K562 (cell line): ENCODE measurements at places on chromosomes 1 and 21. TPM values are rescaled to one million over a fixed set of nuclear protein-coding genes. Genes with fewer than 3 reads are reported as not detected.

GRCh38 chr1:61098333-61098732 is 16.0 kb downstream of the NFIA start:
- DNase-seq: no peak

DNA sequence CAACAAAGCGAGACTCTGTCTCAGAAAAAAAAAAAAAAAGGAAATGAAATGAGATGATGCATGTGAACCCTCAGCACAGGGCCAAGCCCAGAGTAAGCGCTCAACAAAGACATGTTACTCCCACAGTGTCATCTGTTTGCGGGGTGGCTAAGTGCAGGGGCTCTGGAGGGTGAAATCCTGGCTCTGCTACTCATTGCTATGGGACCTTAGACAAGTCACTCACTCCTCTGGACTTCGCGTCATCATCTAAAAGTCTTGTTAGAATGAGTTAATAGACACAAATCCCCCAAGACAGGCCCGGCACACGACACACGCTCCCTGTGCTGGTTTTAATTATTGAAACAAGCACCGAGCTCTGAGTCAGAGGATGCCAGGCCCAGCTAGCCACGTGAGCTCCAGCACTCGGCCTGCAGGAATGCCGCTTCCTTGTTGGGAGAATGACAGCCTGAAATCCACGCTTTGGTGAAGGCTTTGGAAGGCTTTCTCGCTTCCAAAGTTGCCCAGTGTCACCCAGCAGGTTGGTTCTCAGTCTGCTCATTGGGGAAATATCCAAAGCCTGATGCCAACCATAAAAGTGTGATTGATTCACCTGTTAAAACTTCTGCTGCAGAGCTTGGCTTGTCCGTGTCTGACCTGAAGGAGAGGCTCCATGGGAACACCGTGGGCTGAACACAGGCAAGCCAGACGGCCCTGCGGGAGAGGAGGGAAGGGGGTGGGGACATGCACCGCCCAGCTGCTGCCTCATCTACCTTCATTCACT is 36.7 kb upstream of the TARDBP start:
- DNase-seq: no peak

GRCh38 chr1:20665726-20666125 is 4.6 kb upstream of the DDOST start:
- no peak for DNase-seq

DNA sequence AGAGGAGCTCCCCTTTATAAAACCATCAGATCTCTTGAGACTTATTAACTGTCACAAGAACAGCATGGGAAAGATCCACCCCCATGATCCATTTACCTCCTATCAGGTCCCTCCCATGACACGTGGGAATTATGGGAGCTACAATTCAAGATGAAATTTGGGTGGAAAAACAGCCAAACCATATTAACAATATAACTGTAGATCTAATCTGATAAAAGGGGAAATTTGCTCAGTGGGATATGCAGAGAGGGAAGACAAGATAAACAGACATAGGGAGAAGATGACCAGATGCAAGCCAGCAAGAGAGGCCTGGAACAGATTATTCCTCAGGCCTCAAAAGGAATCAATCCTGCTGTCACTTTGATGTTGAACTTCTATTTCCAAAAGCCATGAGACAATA is 841.5 kb downstream of the LRRIQ3 start:
- no peak for DNase-seq

- no peak for DNase-seq
Measured at GRCh38 chr21:46217511-46218196, 10.9 kb downstream of the LSS start.

GRCh38 chr1:197222025-197222685 is 45.9 kb upstream of the CRB1 start:
- DNase-seq: no peak

GRCh38 chr1:93288558-93288957 is 57.1 kb upstream of the DR1 start:
- DNase-seq: no peak

DNA sequence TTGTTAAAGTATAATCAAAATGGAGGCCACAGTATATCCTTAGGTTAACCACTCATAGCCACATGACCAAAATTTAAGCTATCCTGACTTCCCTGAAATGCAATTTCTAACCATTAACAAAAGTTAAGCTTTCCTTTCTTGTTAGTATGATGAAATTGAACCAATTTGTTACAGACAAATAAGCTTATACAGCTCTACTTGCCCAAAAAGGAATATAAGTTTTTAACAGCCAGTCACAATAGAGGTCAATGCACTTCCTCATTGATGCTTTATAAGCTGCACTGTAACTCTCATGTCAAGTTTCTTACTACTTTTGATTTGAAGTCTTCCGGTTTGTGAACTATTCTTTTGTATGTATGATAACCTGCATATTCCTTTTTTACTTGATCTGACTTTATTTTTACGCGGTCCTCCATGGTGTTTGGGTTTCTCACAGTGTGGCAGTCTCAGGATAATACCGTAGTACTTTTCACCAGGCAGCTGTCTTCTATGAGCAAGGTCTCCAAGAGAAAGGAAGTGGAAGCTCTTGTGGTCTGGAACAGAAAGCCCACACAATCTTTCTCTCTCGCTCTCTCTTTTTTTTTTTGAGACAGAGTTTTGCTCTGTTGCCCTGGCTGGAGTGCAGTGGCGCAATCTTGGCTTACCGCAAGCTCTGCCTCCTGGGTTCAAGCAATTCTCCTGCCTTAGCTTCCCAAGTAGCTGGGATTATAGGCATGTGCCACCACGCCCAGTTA is 331.6 kb downstream of the SRGAP2C start:
- no peak for DNase-seq

- DNase-seq: no peak
Measured at GRCh38 chr1:23198373-23198772, 18.9 kb downstream of the HTR1D start.

DNA sequence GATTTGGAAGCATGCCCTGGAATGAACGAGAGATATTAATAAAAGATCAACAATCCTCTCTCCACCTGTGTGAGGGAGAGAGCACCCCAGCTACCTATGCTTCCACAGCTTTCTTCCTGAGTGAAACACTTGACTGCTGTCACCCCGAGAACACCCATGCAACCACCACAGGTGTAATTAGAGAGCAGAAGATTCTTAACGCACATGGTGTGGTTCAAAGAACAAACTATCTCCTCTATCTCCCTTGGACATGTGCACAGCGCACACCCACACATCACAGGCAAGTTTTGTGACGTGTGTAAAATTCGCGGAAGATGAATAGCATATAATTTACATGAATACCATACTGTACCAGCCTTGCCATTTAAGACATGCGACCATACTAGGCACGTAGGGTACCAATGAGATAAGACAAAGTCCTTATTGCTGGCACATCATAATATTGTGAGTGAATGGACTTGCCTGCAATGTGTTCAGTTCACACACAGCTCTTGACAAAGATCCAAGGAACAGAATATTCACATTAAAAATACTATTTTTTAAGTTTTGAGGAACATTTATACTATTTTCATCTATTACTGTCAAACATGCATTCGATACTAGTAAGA is 11.6 kb downstream of the ERRFI1 start:
- no peak for DNase-seq

DNA sequence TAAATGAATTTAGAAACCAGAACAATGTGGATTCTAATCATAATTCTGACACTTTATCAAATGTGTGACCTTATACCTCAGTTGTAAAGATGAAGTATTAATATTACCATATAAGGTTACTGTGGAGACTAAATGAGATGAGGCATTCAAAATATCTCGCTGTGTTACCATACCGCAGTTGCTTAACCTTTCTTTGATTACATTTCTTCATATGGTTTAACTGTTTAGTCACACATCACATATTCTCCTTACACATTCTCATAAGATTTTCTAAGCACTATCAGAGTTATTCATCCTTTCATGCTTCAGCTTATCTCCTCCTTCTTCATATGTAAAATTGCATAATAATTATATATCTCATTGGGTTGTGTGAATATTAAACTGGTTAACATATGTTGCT is 88.9 kb downstream of the LRRC53 start:
- DNase-seq: no peak

Gene RPF1
- 52.4 and 54.8 TPM in 2 replicates for total RNA-seq
